Gastrocnemius medialis (tissue), 4 donors: ENCODE measurements at places on chromosomes 3 and 15. TPM values are rescaled to one million over a fixed set of nuclear protein-coding genes. Genes with fewer than 3 reads are reported as not detected.

Gene ATP13A4
- total RNA-seq, result not detected

Gene IGSF10
- not detected for total RNA-seq

Gene ATP13A5
- total RNA-seq, result not detected

Gene CRBN
- 94.7 TPM for total RNA-seq

Gene SLC51A
- 1.4 TPM for total RNA-seq

Gene GABRB3
- total RNA-seq, result 0.23 TPM

Gene OR5K2
- total RNA-seq, result not detected

Gene STX19
- total RNA-seq, result not detected

Gene USP50
- total RNA-seq, result not detected

Gene THBS1
- total RNA-seq, result 65.4 TPM

Gene TMEM158
- 1.6 TPM for total RNA-seq

Gene ACP3
- not detected for total RNA-seq

Gene GOLGA8J
- not detected for total RNA-seq

Gene NFKBIZ
- total RNA-seq, result 16.1 TPM

Gene HSPBAP1
- 14.5 TPM for total RNA-seq

Gene GNB5
- 3.1 TPM for total RNA-seq

Gene SEMA5B
- 0.26 TPM for total RNA-seq

Gene NSUN3
- 1.9 TPM for total RNA-seq

Gene MME
- total RNA-seq, result 68.8 TPM

Gene GTF2A2
- 52.0 TPM for total RNA-seq

Gene SLC2A2
- 0.51 TPM for total RNA-seq

Gene SLC12A8
- total RNA-seq, result not detected

Gene DNAJB11
- 24.7 TPM for total RNA-seq

Gene EIF4E3
- total RNA-seq, result 51.0 TPM

Gene THUMPD3
- 39.8 TPM for total RNA-seq
